ENCODE measurements at places on chromosomes 11 and 22. TPM values are rescaled to one million over a fixed set of nuclear protein-coding genes. Genes with fewer than 3 reads are reported as not detected.

DNA sequence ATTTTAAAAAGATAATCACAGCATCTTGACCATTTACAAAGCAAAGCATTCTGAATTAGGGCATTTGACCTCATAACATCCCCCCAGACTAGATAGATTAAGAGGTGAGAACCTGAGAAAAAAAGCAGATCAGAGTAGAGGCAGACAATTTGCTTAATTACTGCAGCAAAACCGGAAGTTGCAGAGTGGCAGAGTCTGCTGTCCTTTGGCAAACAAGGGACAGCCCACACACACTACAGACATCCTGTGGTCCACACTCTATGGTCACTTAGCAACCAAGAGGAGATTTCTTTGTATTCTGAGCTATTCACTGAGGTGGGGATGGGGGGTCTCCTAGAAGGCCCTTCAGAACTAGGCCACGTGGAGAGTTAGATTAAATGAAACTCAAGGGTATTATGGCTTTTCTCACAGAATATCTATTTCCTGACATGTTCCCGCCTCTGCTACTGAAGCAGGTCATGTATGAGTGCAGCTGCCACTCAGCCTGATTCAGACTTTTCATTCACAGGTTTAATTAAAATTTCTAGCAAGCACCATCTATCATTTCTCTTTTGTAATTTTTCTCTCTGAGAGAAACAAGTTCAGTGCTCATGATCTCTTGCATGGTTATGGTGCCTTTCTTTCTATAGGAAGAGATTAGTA is 48.5 kb downstream of the SVIP start:
- DNase-seq: no peak

GRCh38 chr11:65485920-65486219 is 13.0 kb upstream of the MALAT1 start:
- DNase-seq: no peak

GRCh38 chr22:46418827-46419226 is 83.3 kb downstream of the TRMU start:
- no peak for DNase-seq

DNA sequence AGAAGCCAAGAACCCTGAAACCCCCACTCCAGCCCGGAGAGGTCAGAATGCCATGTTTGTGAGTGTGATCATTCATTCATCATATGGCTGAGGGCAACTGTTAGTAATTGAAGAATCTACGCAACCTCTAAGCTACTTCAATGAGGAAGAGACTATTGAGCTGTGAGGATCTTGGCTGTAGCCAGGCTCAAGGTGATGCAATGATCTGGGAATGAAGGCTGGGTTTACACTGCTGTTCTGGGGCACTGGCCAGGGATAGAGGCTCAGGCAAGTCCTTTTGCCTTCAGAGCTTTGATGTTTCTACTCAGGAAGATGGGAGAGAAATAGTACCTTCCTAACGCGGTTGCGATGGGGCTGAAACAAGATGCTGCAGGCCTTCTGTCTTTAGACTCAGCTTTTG is 12.9 kb downstream of the CRYBB2 start:
- DNase-seq: no peak

DNA sequence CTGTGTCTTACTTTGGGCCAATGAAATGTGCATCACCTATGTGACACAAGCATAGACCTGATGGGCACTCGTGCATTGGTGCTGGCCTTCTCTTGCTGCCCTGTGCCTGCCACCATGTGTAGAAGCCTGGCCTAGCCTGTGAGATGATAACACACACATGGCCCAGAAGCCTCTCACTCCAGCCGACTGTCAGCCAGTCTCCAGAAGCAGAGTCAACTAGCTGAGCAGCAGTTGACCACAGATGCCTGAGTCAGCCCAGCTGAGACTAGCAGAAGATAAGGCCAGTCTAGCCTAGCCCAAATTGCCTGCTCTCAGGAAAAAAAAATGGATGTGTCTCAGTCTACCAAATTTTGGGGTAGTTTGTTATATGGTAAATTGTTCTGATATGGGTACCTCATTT is 46.2 kb downstream of the CSNK2A3 start:
- DNase-seq: no peak

DNA sequence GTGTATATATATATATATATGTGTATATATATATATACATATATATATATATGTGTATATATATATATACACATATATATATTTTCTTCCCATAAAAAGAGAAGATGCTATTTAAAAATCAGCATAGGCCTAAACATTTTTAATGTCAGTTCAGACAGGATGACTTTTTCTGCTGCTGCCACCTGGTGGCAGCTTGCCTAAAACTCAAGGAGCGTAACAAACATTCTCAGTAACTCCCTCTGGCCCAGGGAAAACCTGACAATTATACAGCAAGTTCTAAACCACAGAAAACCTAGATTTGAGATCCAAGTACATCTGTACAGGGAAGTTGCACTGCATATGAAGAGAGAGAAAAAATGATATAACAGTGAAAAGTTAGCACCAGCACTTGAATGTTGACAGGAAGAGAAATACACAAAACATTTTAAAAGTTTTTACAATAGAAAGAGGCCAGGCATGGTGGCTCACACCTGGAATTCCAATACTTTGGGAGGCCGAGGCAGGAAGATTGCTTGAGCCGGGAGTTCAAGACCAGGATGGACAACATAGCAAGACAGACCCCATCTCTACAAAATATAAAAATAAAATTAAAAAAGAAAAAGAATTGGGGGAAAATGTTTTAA is 16.6 kb downstream of the OR8A1 start:
- DNase-seq: peak; percentile 74

DNA sequence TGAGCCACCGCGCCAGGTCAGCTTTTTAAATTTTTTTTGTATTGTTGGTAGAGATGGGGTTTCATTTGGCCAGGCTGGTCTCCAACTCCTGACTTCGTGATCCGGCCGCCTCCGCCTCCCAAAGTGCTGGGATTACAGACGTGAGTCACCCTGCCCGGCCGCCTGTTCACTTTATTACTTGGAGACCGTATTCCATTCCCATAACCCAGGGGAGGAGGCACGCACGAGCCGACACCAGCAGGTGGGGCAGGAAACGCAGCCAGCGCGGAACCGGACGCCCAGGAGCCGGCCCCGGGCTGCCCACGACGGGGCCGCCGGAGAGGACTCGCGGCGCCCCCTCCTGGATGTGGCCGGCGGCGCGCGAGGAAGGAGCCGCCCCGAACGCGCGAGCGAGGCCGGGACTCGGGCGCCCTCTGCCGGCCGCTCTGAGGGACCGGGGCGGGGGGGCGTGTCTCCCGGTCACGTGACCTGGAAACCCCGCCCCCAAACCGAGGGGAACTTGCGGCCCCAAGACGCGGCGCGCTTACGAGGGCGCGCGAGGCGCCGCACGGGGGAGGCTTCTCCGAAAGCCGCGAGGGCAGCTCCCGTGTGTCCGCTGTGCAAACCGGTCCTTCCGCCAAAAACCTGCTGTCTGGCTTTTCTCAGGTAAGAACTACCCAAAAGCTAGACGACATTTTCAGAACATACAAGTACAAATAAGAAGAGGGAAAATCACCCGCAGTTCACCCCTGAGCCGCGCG is 11.6 kb upstream of the RNH1 start:
- DNase-seq: peak; percentile 98

DNA sequence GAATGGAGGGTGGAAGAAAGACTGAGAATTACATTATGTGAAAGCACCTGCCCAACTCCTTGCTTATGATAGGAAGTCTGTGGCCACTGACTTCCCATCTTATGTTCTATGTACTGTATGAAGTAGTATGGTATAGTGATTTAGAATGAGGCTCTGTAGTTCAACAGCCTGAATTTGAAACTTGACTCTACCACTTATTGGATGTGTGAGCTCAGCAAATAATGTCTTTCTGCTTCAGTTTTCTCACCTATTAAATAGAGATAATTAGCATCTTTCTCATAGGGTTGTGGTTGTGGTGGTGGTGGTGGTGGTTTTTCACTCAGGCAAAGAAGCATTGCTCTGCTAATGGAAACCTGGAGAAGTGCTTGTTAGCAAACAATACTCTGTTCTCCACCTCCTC is 121.6 kb downstream of the PAX6 start:
- DNase-seq: no peak

GRCh38 chr11:81246941-81247340 is 1486.7 kb downstream of the FAM181B start:
- DNase-seq: no peak

GRCh38 chr11:65899356-65900124 is 648 bp downstream of the FOSL1 start:
- DNase-seq: no peak

DNA sequence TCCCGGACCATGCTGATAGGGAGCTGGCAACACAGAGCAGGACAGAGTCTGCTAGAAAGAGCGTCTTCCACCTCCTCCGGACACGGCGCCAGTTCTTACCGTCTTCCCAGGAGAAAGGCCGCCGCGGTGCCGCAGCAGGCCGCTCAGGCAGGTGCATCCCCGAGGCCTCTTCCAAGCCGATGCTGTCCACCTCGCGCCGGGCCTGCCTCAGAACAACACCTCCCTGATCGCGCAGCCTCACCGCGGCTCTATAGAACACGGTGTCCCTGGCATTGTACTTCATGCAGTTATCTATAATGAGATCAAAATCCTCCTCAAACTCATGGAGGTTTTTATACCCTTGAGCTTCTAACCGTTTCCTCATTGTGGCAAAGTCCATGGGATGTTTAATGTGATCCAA is 30.0 kb downstream of the BRD1 start:
- no peak for DNase-seq

DNA sequence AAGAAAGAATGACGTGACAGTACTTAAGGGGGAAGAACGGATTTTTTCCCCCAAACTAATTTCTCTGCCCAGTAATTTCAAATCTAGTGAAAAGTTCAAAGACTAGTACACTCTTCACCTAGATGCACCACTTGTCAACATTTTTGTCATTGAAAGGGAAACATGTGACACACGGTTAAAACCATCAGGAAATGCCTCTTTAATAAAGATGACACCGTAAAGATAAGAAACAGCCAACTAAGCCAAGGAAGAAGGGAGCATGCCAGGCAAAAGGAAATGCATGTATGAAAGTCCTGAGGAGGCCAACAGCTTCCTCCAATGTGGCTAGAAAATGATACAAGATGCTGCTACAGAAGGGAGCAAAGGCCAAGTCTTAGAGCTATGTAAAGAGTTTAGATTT is 49.4 kb downstream of the RSF1 start:
- no peak for DNase-seq

DNA sequence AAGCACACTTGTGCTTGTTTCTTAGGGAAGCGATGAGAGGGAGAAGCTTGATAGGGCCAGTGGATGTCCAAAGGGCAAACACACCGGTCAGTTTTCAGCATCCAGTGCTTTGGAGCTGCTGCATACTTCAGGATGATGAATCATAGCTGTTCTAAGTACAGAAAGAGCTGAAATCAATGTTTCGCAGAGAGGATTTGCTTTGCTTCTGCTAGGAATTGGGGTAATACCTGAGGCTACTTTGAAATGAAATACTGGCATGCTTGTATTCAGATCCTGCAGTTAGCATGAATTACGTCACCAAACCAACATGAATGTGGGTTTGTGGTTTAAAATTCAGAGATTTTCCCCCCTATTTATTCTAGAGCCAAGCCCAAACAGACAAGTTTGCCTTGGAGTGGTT is 41.7 kb upstream of the SC5D start:
- DNase-seq: no peak

DNA sequence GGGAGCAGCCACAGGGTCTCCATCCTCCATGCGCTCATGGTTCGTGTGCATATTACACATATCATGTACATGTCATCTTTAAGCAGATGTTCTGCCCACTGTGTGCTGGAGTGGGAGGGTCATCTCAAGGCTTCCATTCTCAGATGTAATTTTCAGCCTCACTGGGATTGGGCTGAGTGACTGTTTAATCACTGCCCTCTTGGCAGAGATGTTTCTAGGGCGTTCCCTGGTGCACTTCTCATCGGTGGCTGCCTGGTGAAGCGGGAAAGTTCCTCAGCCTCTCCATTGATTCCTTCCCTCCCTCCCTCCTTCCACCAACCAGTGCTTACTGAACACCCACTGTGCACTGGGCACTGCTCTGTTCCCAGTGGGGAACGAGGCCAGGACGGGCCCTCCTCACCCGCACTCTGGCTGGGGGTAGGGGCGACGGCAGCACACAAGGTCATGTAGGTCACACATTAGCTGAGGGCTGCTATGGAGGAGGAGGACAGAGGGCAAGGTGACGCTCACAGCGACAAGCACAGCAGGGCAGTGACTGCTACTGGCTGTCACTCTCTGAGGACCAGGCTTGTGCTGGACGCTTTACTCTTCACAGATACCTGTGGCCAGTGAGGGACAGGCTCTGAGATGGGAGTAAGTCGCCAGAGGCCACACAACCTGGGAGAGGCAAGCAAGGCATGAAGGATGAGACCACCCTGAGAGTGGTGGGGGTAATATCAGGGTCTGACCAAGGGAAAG is 22.9 kb downstream of the GNAZ start:
- no peak for DNase-seq

DNA sequence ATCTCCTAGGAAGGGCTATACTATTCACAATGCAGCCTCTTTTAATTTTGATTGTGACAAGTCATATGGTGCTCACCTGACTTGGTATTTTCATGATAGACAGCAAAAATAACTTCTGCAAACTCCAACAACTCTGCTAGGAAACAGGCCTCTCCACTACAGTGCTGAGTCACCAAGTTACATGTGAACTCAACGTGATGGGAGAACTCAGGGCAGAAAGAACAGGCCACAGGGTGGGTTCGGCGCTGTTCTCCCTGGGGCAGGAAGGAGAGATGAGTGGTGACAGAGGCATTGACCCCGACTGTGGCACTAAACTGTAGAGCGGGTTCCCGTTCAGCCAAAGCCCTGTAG is 76.6 kb upstream of the UCP3 start:
- DNase-seq: no peak

Gene CLP1
- total RNA-seq: 9.2 TPM

Gene MIOX
- total RNA-seq: 0.63 TPM

Gene LYVE1
- total RNA-seq: not detected

Gene HBG2
- not detected for total RNA-seq

Gene GAL
- not detected for total RNA-seq

Gene SAA4
- not detected for total RNA-seq

Gene GP1BB
- 0.83 TPM for total RNA-seq

Data from MCF 10A (cell line).